ENCODE measurements at places on chromosomes 1 and 21.
A peak's percentile ranks its signal among the peaks of the same experiment; 100 is the strongest.

DNA sequence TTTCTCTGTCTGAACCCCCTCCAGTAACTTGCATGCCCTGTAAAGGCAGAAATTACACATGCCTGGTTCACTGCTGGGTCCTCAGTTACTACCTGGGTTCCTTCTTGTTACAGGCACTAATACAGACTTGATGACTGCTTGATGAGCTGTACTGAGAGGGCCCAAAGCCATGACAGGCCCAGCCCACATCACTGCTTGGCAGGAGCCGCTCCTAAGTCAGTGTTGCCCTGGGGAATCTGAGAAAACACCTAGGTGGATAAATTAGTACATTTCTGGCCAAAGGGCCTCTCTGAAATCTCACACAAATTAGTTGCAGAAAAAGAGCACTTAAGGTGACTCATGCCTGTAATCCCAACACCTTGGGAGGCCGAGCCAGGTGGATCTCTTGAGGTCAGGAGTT lies 37.8 kb upstream of the IRF2BP2 start:
- DNase-seq = no peak

GRCh38 chr1:219177363-219177762 lies 3.7 kb downstream of the LYPLAL1 start:
- DNase-seq = no peak

GRCh38 chr1:93814795-93815340 lies 64.1 kb downstream of the DNTTIP2 start:
- no peak for DNase-seq

- DNase-seq = no peak
These were observed 20.8 kb upstream of the FAM3B start for GRCh38 chr21:41295721-41296254.

DNA sequence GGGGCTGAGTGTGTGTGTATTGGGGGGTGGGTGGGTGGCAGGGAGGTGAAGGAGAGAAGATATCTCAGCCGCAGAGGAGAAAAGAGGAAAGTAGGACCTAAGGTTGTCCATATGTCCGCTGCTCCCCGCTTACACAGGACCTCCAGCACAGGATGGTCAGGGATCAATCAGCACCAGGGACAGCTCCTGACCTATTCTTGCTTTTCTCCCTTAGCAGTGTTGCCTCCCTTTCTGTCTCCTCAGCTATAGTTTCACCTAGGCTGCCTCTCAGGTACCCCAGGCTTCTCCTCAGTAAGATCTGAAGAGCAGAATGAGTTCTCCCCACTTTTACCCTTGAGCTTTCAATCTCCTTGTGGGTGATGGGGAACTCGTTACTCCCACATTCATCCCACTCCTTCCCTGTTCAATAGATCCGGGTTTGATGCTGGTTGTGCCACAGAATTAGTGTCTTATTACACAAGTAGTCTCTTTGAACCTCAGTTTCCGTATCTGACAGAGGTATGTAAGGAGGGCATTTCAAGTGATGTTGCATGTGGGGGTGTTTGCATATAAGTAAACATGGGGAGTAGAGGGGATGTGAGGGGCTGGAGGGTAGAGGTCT lies 1.4 kb upstream of the DPH2 start:
- peak; percentile 31 for DNase-seq

DNA sequence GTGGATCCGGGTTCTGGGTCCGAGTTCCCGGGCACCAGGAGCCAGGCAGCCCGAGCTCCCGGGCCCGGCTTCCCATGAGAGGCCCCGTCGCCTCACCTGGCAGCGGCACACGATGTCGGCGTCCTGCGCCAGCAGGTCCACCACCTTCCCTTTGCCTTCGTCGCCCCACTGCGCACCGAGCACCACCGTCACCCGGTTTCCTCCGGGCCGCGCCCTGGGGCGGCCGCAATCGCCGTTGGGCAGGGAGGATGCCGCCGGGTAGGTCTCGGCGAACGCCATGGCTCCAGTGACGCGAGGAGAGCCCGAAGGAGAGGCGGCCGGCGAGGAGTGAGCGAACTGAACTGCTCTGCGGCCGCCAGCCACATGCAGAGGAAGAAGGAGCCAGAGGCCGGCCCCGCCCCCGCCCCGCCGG lies at the start of gene ADSS2:
ADSS2 (minus strand) TSS at position 371 of the 412 bp plus-strand sequence; CDS start at position 279, 92 bp downstream.
- no peak for DNase-seq

- no peak for DNase-seq
These were observed 402.2 kb upstream of the RUNX1 start for GRCh38 chr21:35451276-35451675.

- DNase-seq = peak; percentile 10
These were observed 74.9 kb downstream of the NFASC start for GRCh38 chr1:204945565-204945977.

DNA sequence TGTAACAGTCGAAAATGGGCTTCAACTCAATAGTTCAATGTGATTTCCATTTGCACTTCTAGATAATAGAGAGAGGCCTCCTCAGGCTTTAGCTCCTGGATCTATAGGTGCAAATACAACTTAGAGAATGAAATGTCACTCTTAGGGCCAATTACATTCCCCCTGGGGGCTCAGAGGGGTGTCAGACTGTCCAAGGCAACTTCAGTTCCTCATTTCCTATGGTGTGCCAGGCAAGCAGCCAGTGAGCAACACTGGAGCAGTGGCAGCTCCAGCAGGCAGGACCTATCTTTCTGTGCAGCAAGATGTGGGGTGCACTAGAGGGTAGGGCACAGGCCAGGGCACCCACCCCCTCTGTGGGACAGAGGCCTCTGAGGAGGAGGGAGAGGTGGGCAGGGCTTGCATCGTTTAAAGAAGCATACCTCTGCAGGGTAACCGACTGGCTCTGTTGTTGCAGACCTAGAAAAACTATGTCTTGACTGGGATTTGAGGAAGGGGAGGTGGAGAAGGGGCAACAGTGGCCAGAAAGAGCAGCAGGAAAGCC lies 97.3 kb downstream of the SUSD4 start:
- DNase-seq = no peak

DNA sequence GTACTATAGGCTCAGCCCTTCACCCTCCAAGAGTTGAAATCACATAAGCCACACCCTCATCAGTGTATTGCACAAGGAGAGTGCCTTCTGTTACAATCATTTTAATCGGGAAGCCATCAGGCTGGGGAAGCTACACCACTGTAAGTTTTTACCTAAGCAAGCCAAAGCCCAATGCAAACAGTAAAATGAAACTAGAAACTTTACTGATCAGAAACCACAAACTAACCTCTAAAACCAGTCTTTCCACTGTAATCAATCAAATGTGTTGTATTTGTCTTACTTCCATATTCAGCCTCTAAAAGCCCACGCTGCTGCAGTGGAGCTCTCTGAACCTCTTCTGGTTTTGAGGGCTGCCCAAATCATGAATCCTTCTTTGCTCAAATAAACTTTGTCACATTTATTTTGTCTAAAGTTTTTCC lies 26.2 kb downstream of the CAPN8 start:
- no peak for DNase-seq

GRCh38 chr1:19423130-19423529 lies 62.2 kb downstream of the CAPZB start:
- DNase-seq = no peak

- DNase-seq = no peak
These were observed 156.5 kb downstream of the PEX14 start for GRCh38 chr1:10631121-10631810.

DNA sequence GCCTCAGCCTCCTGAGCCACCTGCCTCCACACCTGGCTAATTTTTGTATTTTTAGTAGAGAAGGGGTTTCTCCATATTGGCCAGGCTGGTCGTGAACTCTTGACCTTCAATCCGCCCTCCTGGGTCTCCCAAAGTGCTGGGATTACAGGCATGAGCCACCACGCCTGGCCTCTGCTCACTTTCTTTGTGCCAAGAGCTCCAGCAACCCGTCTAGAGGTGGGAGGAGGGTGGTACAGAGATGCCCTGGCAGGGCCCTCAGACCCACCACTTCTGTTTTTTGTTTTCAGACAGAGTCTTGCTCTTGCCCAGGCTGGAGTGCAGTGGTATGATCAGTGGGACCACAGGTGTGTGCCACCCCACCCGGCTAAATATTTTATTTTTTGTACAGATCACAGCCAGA lies 6.9 kb upstream of the SYNC start:
- no peak for DNase-seq

DNA sequence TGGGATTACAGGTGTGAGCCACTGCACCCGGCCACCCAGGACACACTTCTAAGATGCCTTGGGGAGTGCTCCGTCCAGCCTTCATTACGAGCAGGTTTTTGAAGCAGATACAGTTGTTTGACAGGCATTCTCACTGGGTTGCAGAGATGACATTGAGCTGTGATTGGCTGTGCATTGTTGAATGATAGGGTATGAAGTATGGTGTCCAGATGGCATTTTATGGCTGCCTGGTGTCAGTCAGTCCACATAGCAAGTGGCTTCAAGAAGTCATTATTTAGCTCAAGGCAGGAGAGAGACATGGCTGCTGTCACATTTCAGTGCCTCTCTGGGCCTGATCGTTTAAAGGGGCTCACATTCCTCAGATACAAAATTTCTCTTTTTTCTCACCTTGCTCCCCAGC lies 14.8 kb upstream of the PADI2 start:
- no peak for DNase-seq

DNA sequence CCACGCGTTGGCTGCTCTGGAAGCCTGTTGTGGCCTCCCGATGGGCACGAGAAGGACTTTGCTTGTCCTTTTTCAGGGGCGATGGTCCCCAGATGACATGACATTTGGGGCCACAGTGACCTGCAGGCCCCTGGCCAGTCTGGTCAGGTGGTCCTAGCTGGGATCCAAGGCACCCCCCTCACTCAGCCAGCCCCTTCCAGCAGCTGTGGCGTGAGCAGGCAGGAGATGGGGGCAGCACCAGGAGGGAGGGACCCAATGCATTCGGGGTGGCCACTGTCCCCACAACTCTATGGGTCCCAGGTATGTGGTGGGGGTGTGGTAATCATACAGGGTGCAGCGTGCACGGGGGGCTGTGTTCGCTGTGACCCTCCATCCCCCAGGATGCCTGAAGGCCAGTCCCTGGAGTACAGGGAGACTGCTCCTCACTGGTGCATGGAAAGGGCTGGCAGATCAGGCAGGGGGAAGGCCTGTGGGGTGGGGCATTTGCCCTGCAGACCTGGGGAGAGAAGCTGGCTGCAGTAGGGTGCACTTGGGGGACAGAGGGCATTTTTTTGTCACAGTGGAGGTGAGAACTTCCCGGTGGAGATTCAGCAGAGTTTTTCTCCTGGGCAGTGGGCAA lies 31.7 kb downstream of the WNT3A start:
- DNase-seq = no peak

DNA sequence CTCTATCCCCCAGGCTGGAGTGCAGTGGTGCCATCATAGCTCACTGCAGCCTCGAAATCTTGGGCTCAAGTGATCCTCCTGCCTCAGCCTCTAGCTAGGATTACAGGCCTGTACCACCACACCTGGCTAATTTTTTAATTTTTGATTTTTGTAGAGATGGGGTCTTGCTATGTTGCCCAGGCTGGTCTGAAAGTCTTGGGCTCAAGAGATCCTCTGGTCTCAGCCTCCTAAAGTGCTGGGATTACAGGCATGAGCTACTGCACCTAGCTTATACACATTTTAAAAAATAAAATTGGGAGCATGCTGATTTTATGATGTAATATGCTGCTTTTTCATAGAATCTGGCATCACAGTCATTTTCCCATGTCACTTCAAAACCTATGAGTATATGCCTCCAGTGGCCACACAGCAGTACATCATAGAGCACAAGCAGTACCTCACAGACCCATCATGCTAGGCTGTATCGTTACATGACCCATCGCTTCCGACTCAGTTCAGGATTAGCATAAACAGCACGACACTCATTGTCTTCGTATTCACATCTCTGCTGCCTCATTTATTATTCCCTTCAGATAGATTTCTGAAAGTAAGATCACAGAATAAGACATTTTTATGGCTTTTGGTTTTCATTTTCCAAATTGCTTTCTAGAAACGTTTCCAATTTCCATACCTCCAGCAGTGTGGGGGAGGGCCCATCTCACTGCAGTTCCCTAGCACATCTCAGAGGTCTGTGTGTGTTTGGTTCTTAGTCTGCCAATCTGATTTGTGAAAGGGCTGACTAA lies 35.9 kb upstream of the CCSAP start:
- DNase-seq = no peak

GRCh38 chr21:36803051-36803645 lies 104.2 kb downstream of the SIM2 start:
- no peak for DNase-seq

DNA sequence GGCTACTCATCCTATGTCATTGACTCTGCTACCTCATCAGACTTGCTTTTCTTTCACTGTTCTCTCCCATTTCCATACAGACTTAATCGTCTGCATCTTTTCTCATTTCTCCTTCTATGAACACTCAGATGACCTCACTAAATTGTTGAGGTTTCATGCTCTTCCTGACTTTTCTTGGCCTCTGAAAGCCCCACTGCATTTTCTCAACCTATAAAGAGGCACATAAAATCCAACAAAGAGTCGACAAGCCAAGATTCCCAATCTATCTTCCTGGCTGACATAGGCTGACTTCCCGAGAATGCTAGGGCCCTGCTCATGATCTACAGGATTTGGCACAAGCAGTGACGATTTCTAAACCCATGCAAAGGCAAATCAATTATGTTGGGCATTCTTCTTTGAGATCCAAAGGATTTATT lies 280.8 kb upstream of the DPYD start:
- peak; percentile 84 for DNase-seq

All from iris pigment epithelial cell (primary cell).